NCI-H2081 treated with DMSO at 0.1 percent for 48 hours (cell line): ENCODE measurements at places on chromosomes 7 and 10.

GRCh38 chr10:44382131-44382858, 2.6 kb downstream of the CXCL12 start:
- DNase-seq, result no peak

DNA sequence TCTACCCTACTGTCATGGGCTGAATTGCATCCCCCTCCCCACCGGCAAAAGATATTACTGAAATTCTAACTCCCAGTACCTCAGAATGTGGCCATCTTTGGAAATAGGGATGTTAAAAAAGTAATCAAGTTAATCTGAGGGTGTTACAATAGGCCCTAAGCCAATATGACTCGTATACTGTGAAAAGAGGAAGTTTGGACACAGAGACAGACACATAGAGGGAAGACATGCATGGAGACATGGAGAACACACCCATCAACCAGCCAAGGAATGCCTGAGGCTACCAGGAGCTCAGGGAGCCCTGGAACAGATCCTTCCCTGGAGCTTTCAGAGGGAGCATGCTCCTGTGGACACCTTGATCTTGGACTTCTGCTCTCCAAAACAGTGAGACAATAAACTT, 138.2 kb upstream of the ADO start:
- DNase-seq, result no peak

GRCh38 chr10:100989088-100989487, 1.7 kb downstream of the TWNK start:
- DNase-seq, result no peak

DNA sequence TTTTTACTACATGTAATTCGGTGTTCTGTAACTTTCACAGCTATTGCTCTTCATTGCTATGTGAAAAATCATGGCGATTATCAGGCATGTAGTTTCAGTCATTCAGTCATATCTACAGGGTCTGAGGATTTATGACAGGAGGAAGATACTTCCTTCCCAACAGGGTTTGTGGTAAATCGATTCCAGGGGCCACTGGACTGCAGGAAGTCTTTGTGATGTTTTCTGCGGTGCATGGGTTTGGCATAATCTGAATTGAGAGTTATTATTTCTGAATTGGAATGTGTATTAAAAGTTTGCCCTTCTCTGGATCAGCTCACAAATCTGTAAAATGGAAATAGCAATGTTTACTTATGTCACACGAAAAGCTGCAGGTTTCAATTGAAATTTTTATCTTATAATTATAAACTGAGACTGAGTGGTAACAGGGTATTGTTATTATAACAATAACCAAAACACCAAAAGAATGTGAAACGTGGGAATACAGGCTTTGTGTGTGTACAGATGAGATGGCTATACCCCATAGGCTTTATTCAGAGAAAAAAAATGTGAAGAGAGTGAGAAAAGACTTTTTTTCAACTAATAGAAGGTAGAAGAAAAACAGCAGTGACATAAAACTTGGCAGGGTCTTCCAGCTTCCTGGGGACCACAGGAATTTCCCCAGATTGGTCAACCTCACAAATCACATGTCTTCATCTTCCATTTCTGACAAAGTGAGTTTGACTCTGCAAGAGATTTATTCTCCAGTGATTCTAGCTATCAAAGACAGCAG, 307.7 kb upstream of the NFE2L3 start:
- no peak for DNase-seq

DNA sequence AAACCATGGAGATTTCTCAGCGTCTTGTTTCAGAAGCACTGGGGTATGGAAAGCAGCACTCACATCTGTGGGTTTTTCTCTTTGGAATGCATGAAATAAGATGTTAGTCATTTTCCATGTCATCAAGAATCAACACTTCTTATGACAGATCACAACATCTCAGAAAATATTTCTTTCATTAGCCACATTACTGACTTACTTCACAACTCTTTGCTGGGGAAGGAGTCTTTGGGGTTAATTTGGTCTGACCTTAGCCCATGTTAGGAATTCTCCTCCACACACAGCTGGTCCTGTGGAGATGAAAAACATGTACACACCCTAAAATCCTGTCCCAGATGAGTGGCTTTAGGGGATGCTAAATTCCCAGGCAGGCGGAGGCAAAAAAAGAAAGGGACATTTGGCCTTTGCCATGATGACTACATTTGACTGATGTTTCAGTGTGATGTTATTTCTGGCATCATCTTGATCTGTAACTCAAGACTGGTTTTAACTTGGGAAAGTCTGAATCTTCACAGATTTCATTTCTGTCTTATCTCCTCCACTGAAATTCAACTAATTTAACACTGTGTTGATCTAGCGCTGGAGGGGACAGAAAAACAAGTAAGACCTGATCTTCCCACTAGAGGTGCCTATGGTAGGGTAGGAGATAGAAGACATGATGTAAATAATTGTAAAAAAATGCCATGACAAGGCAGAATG, 363.2 kb downstream of the PRPF18 start:
- DNase-seq, result no peak

- no peak for DNase-seq
Measured at GRCh38 chr10:63324495-63324854, 141.3 kb downstream of the JMJD1C start.

- no peak for DNase-seq
Measured at GRCh38 chr10:113613427-113613826, 50.4 kb downstream of the NRAP start.

GRCh38 chr7:55552320-55553023, 19.8 kb downstream of the VOPP1 start:
- DNase-seq, result peak; percentile 35

GRCh38 chr7:157759246-157759805, 422.5 kb downstream of the DNAJB6 start:
- no peak for DNase-seq

DNA sequence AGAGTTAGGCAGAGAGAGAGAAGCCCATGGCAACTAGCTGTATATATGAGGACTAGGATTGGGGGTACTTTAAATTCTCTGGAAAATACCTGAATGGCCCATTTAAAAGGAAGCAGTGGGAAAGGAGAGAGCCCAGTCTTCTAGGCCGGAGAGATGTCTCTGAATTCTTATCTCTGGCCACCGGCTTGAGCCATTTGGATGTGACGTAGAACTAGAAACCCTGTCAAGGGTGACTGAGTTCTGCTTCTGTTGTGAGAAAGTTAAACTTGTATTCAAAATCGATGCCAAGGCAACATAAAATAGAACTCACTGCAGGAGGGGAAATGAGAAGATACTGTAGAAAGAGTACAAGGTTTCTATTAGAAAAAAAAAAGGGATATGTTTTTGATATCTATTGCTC, 6.3 kb upstream of the GSTK1 start:
- no peak for DNase-seq

GRCh38 chr10:99693933-99694583, 34.7 kb downstream of the ENTPD7 start:
- no peak for DNase-seq

GRCh38 chr10:62491597-62491996, 117.4 kb downstream of the ZNF365 start:
- DNase-seq, result no peak

DNA sequence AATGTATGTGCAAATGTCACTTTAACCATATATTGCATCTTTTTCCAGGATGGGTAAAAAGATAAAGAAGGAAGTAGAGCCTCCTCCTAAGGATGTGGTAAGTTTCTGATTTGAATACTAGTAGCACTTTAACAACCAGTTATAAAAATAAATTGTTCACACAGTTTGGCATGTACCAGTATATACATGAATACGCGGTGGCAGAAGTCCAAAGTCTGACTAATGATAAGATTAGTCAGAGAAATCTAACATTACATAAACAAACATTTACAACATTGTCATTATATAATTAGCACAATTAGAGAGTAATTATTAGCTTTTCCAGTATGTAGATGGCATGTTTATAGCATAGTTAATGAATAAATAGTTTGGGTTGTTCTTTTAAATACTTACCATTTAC, 4.1 kb downstream of the ARMC3 start:
- no peak for DNase-seq

DNA sequence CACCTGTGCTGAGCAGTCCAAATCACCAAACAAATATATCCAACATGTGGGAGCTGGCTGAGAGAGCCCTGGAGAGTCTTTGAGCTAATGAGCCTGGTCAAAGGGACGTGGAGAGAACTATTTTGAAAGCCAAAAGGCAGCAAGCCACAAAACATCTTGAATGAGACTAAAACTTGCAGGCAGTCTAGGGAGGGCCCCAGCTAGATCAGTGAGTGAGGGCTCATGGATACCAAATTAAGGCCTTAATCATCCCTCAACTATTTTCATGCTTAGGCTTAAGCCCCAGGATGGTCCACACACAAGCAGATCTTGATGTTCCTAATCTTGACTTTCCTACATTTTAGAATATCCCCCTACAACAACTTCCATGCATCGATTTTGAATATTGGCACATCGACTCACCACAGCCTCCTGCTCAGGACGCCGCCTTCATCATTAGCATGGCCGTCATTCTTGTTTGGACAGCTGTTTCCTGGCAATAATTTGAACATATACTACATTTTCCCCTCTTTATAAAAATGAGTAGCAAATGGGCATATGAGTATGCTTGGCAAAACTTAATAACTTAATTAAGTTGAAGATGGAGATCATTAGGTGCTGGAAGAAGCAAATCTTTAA, 86.9 kb upstream of the ADAM12 start:
- DNase-seq, result no peak

DNA sequence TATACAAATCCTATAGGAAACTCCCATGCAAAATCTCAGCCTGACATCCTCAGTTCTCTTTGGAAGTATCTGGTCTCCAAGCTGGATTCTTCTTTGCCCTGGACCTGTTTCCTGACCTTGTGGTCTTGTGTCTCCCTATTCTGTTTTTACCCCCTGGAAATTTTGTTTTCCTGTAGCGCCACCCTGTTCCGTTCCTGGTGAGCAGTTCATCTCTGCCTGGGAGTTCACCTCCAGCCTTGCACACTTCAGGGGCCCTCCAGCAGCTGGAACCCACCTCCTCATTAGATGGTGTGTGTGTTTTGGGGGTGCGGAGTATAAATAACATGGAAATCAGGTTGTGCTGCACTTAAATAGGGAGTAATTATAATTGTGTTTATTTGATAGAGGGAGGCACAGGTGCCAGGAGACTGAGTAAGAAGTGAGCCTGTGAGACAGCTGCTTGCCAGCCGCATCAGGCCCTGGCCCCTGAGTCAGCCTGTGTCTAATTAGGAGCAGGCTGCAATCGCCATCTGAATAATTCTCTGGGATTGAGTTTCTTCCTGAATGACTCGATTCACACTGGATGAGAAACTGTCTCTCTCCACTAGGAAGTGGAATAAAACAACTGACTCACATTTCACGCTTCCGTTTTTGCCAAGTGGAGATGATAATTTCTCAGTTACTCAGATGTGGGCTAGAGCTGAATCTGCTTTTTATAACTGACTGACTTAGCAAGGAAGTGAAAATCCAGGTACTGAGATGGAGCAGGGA, 69.4 kb upstream of the HECTD2 start:
- DNase-seq, result peak; percentile 7

DNA sequence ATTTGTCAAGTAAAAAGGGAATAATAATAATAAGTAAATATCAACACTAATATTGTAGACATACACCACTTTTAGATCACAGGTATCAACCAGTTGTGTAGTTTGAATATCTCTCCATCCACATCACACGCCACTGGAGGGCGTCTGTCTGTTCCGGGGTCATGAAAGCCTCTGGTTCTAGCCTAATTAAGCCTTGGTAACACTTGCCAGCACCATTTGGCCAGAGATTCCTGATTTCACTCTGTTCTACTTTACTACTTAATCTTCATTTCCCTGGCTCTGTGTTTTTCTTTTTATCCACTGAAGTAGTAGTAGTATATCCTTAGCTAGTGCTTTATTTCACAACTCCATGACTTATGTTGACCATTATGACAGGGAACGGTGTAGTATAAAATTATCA, 285.6 kb upstream of the POM121L12 start:
- no peak for DNase-seq

- no peak for DNase-seq
Measured at GRCh38 chr10:8594711-8595110, 540.2 kb downstream of the GATA3 start.

- DNase-seq, result no peak
Measured at GRCh38 chr10:24152270-24152669, 56.7 kb upstream of the KIAA1217 start.

- no peak for DNase-seq
Measured at GRCh38 chr7:101884671-101885596, 67.5 kb downstream of the CUX1 start.

GRCh38 chr7:26863518-26864308, 677 bp downstream of the SKAP2 start:
- no peak for DNase-seq

DNA sequence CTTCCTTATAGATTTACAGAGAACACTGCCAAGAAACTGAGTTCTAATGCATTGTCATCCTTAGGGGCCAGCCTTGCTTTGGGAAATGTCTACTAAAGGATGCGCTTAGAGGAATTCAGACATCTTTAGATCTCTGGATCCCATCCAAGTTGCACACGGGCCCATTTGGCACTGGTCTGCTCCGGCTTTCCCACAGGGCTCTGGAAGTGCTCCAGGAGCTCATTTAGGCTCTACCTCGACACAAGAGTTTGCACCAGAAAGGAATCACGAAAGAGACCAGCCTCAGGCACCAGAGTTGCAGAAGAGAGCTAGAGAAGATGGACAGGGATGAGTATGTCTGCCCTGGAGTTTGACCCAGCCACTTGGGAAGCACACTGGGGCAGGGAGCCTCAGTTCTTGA, 150.1 kb upstream of the TMEM72 start:
- no peak for DNase-seq

DNA sequence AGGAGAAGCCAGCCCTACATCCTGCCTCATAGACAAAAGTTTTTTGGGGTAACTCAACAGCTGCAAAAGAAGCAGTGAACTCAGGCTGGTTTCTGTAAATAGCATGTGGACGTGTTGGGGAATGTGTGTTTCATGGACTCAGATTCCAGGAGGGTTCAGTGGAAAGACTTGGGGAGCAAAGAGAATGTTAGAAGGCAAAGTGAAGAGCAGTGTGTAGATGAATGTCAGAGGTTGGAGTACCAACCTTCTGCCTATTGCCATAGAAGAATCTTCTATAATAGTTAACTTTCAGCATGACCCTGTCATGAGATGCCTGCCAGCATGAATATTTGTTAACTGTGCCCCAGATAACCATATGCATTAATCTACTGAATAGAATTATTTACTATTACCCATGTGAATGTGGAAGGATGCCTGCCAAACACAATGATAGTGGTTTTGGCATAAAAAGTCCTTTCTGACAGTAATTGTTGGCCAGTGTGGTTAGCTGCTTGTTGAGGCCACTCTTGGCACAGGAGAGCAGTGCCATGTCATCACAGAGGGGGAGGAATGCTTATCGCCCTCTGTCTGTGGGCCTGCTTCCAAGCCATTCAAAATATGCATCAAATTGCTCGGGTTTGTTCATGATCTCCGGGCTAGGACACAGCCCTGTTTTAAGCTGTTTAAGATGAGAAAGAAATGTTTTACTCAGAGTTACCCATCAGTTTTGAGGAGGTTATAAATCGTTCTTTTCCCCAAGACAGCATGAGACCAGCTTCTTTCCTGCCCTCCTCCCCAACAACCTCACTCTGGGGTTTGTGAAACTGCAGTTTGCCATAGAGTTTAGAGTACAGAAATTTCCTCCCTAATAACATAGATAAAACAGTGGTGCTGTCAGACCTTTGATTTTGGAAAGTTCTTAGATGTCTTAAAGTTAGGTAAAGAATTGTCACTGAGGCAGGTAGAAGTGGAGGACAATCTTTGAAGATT, 165.3 kb downstream of the WNT2 start:
- no peak for DNase-seq

GRCh38 chr7:81516898-81517297, 252.9 kb downstream of the HGF start:
- no peak for DNase-seq
